NCI-H1092 (cell line): ENCODE measurements at places on chromosomes 4 and X.

DNA sequence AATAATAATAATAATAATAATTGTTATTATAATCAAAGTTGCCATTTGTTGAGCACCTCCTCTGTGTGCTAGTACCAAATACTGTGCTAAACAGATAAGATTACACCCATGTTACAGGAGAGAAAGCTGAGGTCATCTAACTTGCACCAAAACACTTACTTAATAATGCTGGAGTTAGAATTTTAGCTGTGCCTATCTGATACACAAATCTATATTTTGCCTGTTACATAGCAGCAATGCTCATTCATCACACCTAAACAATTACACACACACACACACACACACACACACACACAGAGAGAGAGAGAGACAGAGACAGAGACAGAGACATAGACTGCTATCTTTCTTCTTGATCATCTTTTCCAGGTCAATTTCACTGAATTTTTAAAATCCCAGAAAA is 170.9 kb upstream of the KLF3 start:
- no peak for DNase-seq

- no peak for DNase-seq
Observed at GRCh38 chr4:992297-993110, 700 bp downstream of the SLC26A1 start.

- DNase-seq: no peak
Observed at GRCh38 chr4:68319040-68319439, 30.9 kb downstream of the YTHDC1 start.

DNA sequence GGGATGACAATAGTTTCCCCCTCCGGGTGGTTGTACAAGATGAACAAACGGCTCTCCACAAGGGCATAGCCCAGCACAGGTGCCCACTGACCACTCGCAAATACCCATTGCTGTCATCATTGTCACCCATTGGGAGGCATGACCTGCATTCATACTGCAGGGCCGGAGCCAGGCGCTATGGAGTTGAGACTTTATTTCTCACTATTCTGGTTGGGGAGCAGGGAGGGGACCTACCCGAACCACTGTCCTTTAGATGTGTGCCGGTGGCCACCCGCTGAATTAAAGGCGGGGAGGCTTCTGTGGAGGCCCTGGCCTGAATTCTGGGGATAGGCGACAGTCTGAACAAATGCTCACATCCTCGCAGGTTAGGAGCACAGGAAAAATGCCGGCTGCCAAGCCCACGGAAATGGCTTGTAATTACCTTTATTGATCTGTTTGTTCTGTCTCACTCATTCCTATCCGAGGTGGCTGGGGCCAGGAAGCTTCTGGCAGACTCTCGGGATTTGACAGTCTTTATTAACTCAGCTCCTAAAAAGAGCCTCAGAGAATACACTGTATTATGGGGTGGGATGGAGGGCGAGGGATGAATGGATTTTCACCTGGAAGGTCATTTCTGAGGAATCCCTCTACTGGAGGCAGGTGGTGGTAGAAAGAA is 125.1 kb upstream of the PSAPL1 start:
- peak; percentile 73 for DNase-seq

DNA sequence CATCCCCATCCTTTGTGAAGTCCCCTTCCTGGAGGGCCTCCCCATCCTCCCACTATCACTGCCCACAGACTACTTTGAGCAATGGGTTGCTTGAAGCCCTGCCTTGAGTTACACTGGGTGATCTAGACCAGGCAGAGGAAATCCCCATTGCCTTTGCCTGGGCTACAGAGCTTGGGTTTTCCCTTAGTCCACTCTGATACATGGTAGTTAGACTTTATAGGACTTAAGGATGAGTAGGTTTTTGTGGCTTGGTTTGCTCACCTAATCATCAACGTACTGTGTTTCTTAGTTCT is 56.6 kb downstream of the TMEM131L start:
- DNase-seq: no peak

DNA sequence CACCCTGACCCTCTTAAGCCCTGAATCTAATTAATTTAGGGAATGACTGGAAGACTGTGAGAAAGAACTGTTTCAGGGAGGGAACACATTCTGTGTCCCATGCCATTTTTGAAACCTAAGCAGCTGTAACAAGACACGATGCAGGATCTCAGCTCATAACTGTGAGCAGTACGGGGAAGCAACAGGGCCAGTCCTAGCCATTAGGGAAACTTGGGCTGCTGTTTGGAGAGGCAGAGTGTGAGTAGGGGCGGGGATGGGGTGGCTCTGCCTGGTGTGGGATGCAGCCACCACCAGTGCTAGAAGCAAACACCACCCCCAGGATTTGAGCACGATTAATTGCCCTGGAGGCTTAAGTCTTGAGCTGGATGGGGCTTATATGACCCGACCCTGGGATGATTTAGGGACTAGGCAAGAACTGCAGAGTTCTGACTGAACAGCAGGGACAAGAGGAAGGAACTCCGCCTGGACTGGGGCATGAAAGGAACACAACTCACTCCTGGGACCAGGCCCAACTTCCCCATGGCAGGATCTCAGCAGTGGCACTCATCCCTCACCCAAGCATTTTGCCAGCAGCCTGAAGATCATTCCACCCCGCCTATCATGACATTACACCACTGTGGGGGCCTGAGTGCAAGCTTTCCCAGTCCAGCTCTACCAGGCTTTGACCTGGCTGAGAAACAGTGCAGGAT is 43.1 kb downstream of the ATRX start:
- no peak for DNase-seq

GRCh38 chrX:52437212-52437611 is 58.4 kb upstream of the XAGE1A start:
- DNase-seq: no peak

DNA sequence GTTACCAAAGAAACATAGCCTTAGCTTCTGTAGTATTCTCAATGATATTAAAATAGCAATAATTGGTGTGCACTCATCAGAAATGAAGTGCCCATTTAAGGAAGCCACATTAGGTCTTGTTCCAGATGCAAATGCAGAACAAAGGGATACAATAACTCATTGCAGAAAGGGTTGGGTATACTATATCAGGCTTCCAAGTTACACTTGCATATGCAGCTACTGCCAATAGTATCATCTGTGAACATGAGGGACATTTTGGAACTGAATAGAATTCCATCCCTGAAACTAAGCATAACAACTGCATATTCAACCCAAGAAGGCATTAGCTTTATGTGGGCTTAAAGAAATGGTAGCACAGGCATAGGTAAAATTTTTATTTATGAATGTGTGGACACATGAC is 167.8 kb downstream of the ANTXR2 start:
- no peak for DNase-seq

DNA sequence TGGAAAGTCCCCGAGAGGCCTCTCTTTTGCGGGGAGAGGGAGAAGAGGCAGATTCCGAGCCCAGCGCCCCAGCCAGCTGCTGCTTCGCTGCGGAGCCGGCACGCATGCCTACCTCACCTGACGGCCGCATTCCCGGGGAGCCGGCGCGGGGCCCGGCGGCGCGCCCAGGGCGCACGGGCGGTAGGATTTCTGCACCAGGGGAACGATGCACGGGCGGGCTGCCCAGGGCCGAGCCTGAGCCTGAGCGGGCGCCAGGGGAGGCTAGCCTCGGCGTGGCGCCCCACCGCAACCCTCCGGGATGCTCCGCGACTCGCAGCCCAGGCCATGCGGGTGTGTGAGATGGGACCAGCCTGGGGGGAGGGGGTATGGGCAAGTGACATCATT is 81.3 kb upstream of the SCML1 start:
- no peak for DNase-seq

GRCh38 chr4:26289401-26289800 is 31.4 kb upstream of the RBPJ start:
- DNase-seq: no peak
